EL (cell line): ENCODE measurements at places on chromosomes 7 and 10.
A peak's percentile ranks its signal among the peaks of the same experiment; 100 is the strongest.

- no peak for DNase-seq
These were observed 436.0 kb downstream of the PAXIP1 start for GRCh38 chr7:154566877-154567276.

DNA sequence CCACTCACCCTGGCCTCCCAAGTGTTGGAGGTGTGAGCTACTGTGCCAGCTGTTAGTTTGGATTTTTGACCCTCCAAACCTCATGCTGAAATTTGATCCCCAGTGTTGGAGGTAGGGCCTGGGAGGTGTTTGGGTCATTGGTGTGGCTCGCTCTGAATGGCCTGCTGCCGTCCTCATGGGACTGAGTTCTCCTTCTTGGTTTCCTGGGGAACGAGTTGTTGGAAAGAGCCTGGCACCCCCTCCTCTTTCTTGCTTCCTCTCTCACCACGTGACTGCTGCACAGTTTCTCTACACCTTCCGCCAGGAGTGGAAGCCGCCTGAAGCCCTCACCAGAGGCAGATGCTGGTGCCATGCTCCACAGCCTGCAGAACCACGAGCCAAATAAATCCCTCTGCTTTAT is 253.5 kb downstream of the PHTF2 start:
- no peak for DNase-seq

- DNase-seq: no peak
These were observed 572.8 kb downstream of the REEP3 start for GRCh38 chr10:64093946-64094535.

DNA sequence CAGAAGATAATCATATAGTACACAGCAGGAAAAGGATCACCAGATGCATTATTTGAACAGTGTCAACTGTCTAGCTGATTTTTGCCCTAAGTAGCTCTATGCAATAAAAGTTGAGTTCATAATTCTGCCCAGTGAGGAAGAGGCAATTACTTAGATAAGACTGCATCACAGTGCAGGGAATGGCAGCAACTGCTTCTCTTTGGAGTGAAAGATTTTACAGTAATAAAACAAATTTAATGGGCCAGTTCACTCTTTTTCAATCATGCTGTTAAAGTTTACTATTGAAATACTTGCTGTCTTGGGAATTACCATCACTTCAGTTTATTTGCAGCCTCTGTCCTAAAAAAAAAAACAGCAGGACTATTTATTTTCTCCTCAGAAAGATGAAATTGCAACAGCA is 907.9 kb downstream of the ANKRD7 start:
- no peak for DNase-seq

DNA sequence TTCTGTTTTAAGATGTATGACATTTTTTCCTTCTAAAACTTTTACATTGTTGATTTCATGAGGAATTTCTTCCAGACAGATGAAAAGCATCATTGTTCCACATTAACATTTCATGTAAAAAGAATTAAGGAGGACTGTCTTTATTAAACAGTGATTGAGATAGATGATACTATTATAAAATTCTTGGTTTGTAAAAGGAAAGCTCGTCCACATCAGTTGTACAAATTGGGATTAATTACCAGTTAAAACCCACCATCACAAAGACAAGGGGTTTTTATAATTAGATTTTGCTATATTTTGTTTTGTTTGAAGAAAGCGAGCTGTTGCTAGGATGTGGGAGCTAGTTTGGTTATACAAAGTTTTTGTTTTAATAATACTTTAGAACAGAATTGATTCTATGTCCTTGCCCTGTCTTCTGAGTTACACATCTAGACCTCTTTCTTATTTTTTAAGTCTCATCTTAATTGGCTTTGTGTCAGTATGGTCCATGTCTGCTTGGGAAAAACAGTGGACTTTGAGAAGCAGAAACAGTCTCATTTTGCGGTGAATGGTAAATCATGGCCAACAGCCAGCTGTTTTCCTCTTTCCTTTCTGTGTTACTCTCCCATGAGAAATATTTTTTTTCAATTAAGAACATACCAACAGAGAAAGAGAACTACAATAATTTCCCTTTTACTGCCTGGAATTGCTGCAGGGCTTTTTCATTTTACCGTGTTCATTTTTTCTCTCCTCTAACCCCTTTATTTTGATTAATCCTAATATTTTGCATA is 3.2 kb downstream of the TES start:
- no peak for DNase-seq

DNA sequence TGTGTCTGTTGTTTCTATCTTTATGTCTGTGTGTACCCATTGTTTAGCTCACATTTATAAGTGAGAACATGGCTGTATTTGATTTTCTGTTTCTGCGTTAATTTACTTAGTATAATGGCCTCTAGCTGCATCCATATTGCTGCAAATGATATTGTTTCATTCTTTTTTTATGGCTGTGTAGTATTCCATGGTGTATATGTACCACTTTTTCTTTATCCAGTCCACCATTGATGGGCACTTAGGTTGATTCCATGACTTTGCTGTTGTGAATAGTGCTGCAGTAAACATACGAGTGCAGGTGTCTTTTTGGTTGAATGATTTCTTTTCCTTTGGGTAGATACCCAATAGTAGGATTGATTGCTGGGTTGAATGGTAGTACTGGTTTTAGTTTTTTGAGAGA is 48.2 kb downstream of the ZNRF2 start:
- DNase-seq: no peak

- no peak for DNase-seq
These were observed 558.8 kb upstream of the GALNT17 start for GRCh38 chr7:70573071-70573661.

DNA sequence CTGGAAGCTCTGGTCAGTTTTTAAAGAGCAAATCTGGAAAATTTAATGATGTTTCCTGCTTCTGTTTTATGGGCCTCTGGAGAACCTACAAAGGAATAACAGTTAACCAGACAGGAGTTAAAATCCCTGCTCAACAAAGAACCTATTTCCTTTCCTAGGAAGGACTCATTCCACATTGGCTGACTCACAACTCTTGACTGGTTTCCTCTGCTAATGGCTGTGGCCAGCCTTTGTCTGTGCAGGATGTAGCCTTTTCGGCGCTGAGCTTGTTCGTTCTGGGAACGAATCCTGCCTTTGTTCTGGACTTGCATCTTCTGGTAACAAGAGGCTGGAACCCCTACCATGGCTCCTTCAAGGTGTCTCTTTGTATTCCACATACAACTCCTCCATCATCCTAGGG is 112.8 kb upstream of the PDCD4 start:
- peak; percentile 56 for DNase-seq

DNA sequence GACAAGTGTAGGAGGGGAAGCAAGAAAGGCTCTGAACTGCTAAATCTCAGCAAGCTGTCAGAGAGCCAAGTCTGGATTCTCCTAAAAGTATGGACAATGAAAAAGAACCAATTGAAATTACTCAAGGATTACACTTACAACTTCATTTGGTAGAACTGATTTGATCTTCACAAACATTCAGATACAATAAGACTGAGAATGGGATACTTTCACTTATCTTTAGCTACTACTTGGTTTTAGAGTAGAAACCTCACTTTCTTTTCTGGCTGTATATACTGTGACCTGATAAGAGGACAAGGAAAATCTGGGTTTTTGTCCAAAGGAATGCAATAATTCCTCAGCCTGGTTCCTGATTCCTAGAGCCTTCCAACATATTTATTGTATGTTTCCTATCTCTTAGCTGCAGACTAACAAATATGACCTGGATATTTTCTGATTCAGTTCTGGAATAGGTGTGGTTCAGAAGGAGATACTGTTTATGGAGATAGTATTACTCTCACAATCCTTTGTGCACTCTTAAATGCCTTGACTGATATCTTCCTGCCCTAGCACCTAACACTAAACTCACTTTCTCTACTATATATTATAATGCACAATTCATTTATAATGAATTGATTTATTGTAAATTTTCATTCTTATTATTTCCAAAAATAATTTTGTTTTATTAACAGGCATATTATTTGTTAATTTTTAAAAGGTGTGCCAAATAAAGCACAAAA is 7.3 kb downstream of the SEMA3A start:
- peak; percentile 5 for DNase-seq

GRCh38 chr7:20219446-20220292 is 2.5 kb upstream of the MACC1 start:
- peak; percentile 84 for DNase-seq

DNA sequence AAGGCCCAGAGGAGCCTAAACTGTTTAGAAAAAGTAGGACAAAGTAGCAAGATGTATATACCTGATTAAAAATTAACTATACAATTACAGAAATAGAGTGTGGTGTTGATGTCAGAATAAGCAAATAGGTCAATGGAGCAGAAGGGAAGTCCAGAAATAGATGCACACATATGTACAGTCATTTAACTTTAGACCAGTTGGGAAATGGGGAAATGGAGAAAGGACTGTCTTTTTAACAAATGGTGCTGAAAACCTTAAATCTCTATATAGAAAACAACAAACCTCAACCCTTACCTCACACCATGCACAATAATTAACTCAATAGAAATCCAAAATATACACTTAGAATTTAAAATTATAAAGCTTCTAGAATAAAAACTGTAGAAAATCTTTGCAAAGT is 72.2 kb downstream of the CH25H start:
- DNase-seq: no peak

DNA sequence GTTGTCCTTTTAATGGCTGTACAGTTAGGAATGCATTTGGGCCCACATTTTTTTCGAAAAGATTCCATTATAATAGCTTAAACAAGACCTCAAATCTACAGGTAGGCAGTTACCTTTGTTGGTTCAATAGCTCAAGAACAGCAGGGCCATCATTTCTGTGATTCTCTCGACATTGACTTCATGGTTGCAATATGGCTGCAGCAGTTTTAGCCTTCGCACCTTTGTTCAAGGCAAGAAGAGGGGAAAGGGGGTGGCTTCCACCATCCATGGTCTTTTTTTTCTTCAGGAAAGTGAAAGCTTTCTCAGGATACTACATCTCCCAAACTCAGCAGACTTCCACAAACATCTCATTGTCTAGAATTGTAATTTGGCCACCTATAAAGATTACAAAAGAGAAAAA is 2.2 kb upstream of the KBTBD2 start:
- DNase-seq: no peak

- no peak for DNase-seq
These were observed 190.3 kb downstream of the COBL start for GRCh38 chr7:51126324-51126723.

DNA sequence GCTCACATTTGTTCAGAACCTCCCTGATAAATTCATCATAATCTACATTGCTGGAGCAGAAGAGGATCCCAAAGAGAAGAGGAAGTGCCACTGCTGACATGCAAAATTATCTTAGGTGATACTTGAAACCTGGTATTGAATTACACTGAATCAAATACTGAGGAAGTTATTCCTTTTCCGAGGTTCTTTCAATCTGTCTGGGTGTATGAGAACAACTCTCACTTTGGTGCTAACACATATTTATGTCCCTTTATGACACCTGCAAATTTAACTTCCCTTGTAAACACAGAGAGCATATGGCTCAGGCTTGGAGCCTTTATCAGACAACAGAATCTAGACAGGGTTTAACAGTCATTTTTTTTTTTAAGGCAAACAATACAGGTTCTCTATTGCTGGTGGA is 131.4 kb downstream of the SRPK2 start:
- no peak for DNase-seq
